ENCODE measurements at places on chromosomes 7 and 10. TPM values are rescaled to one million over a fixed set of nuclear protein-coding genes. Genes with fewer than 3 reads are reported as not detected.

PIP gene
- total RNA-seq: not detected

GRCh38 chr10:71263376-71263775, 51.0 kb downstream of the UNC5B start:
- DNase-seq: peak; percentile 55

SLC16A9 gene
- 1.1 TPM for total RNA-seq

DNA sequence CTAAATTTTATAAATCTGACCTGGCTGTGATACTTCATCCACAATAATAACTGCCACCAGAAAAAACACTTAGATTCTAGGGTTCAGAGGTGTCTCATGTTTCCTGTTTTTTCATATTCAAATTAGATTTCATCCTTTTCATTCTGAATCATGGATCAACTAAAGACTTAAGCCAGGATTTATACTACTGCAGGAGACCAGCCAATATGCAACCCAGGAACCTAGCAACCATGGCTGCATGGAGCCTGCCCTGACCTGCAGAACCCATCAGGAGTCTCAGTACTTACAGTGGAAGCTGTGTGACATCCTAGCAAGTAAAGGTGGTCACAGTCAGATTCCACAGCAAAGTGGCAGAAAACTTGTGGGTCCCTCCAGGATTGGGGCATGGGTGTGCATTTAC, 40.5 kb upstream of the RNF148 start:
- no peak for DNase-seq

MUC12 gene
- 0.30 TPM for total RNA-seq

GRCh38 chr7:132934017-132934416, 147.9 kb downstream of the CHCHD3 start:
- DNase-seq: no peak

Measured in left ventricle myocardium inferior (tissue), 1 donor.